ENCODE measurements at places on chromosomes 2 and 18. TPM values are rescaled to one million over a fixed set of nuclear protein-coding genes. Genes with fewer than 3 reads are reported as not detected.

The LAMA1 gene
- polyA plus RNA-seq = 1.2 TPM

The CCDC195 gene
- not detected for polyA plus RNA-seq

The C1GALT1C1L gene
- polyA plus RNA-seq = 1.3 TPM

GRCh38 chr2:107027205-107027604, 141.2 kb upstream of the ST6GAL2 start:
- no peak for DNase-seq

- no peak for DNase-seq
Measured at GRCh38 chr2:4693266-4693665, 989.9 kb downstream of the DCDC2C start.

DNA sequence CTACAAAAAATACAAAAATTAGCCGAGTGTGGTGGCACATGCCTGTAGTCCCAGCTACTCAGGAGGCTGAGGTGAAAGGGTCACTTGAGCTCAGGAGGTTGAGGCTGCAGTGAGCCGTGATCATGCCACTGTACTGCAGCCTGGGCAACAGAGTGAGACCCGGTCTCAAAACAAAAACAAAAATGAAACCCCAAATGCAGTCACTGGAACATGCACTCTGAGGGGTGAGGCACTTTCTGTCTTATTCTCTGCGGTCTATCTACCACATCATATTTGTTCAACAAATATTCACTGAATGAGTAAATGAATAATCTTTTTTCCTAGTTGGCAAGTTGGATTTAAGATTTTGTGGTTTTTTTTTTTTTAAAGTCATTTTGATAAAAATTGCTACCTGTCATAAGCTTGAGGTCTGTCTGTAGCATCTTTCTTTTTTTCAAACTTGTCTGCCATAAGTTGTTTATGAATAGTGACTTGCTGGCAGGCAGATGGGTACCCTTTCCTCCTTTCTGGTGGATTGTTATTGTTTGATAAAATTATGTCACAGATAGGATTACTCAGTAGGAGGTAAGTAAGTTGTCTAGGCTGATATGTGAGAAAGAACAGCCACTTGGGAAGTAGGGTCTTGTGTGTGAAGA, 11.8 kb downstream of the CHRNA1 start:
- DNase-seq = no peak

- DNase-seq = no peak
Measured at GRCh38 chr2:191557841-191558240, 120.1 kb upstream of the NABP1 start.

The WDFY1 gene
- polyA plus RNA-seq = 29.6 TPM

DNA sequence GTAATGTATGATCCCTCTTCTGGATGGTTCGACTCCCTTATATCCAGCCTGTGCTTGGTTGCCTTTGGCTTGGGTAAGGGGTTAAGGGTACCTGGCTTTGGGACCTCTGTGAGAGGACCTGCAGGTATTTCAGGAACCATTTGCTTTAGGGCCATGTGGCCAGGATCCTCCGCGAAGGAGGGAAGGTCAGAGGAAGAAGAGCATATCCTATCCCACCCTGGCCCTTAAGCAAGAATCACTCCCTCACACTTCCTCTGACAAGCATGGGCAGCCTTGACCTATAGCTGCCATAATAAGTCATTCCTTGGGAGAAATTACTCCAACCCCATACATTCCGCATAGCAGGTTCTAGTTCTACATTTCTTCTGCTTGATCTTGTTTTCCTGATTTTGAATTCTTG, 59.1 kb upstream of the TXNDC2 start:
- no peak for DNase-seq

The VWA3B gene
- polyA plus RNA-seq = 1.0 TPM

DNA sequence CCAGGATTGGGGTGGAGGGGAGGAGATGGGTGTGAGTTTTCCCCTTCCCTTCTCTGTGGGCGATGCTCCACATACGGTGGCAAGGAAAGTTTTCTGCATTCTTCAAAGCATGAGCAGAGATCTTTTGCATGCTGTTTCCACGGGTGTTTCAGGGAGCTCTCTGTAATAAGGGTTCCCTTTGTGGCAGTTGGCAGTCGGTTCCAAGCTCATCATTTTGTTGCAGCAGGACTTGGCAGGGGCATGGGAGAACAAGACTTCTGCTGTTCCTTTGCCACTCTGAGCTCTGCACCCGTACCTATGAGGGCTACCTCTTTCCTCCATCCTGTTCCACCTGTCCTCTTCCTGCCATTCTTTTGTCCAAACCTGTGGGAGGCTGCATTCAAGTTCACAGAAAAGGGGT, 71.3 kb upstream of the SPRED2 start:
- no peak for DNase-seq

DNA sequence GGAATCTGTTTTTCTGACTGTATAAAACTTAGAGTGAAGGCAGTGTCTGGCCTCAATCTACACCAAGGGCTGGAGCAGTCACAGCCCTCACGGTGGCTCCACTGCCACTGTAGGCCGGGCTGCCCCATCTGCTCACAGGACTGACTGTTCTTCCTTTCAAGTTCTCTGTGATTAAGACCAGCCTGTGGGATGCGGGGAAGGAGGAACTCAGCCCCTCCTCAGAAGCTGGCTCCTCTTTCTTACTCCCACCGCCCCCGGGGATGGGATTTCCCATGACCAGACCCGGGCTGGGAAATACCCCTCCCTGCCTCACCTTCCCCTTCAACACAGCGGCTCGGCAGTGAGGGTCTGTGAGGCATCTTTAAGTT, 106.0 kb downstream of the COPS8 start:
- no peak for DNase-seq

GRCh38 chr2:44929159-44929734, 12.3 kb upstream of the SIX3 start:
- no peak for DNase-seq

The C2orf15 gene
- polyA plus RNA-seq = 0.56 TPM

GRCh38 chr18:74331404-74331803, 15.8 kb downstream of the C18orf63 start:
- DNase-seq = no peak

GRCh38 chr2:8462899-8463648, 218.8 kb upstream of the ID2 start:
- no peak for DNase-seq

The CCDC74B gene
- 0.62 TPM for polyA plus RNA-seq

GRCh38 chr2:236861944-236862343, 223.7 kb upstream of the COPS8 start:
- DNase-seq = no peak

- no peak for DNase-seq
Measured at GRCh38 chr2:70679259-70679658, 88.7 kb downstream of the ADD2 start.

The MGAT4A gene
- 4.8 TPM for polyA plus RNA-seq

GRCh38 chr2:24317491-24317920, 42.8 kb downstream of the ITSN2 start:
- no peak for DNase-seq

The HOXD9 gene
- 10.5 TPM for polyA plus RNA-seq

Measured in hindlimb muscle (tissue), 1 donor.